ENCODE measurements at places on chromosomes 3 and 15. TPM values are rescaled to one million over a fixed set of nuclear protein-coding genes. Genes with fewer than 3 reads are reported as not detected.

DNA sequence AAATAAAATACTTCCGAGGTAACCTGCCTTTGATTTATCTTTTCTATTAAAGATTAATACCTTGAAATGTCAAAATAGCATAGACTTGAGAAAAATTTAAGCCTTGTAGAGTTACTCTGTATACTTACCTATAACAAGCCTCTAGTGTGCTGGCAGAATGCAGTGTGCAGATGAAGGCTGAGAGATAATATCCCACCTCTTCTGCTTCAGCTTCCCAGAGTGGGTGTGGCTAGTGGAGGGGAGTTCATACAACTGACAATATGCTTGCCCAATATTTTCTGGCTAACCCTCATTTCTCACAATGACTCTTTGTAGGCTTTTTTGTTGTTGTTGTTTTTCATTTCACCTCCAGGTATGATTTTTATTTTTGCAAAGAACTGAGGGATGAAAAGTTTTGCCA lies 15.7 kb upstream of the ZBTB20 start:
- no peak for DNase-seq

DNA sequence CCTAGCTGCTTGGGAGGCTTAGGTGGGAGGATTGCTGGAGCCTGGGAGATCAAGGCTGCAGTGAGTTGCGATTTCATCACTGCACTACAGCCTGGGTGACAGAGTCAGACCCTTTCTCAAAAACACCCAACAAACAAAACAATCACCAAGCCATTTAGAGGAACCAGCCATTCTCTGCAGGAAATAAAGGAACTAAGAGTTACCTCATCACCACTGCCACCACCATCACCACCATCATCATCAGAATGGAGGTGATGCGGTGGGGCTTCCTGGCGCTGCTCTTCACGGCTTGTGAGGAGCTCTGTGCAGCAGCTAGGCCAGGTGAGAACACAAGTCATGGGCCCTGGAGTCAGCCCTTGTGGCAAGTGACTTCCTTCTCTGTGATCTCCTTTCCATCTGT lies 37.7 kb upstream of the KLHL25 start:
- DNase-seq, result peak; percentile 5

GRCh38 chr3:55487381-55488241 lies 505 bp upstream of the WNT5A start:
- DNase-seq, result peak; percentile 65

DNA sequence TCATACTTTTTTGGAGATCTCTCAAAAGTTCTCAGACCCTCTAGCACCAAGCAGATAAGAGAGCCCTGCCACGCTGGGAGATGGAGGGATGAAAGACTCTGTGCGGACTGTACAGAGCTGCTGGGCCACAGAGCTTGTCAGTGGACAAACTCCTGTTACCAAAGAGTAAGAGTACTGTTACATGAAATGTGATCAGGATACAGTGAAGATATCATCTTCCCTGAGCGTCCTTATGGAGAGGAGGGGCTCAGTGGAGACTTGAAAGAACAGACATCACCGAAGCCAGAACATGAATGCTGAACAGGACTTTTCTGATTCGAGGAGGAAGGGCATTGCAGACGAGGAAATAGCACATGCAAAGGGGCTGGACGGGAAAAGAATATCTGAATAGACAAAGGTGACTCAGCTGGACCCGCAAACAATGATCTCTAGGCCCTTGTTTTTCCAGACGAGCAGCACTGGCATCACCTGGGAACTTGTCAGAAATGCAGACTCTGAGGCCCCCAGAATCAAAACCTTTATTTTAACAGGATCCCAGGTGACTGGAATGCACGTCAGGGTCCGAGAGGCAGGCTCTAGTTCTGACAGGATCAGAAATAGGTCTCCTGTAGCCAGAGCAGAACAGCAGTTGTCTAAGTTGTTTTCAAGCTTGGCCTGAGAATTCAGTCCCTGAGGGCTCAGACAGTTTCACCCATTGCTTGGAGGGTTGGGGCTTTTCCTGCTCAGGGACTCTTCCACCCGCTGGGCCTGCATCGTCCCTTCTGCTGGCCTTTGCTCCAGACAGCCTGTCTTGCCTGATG lies 277.9 kb downstream of the RPLP1 start:
- no peak for DNase-seq

GRCh38 chr15:79516155-79516554 lies 84.0 kb downstream of the MINAR1 start:
- no peak for DNase-seq

GRCh38 chr15:42594095-42594494 lies 18.7 kb downstream of the STARD9 start:
- DNase-seq, result no peak

DNA sequence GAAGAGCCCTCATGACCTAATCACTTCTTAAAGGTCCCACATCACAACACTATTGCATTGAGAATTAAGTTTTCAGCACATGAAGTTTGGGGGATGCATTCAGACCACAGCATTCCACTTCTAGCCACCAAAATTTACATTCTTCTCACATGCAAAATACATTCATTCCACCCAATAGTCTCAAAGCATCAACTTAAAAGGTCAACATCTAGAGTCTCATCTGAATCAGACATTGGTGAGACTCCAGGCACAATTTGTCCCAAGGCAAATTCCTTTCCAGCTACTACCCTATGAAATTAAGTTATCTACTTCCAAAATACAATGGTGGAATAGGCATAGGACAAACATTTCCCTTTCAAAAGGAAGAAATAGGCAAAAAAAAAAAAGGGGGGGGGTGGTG lies 64.9 kb downstream of the PLSCR2 start:
- DNase-seq, result no peak

- no peak for DNase-seq
Measured at GRCh38 chr3:55559500-55560423, 72.7 kb upstream of the WNT5A start.

DNA sequence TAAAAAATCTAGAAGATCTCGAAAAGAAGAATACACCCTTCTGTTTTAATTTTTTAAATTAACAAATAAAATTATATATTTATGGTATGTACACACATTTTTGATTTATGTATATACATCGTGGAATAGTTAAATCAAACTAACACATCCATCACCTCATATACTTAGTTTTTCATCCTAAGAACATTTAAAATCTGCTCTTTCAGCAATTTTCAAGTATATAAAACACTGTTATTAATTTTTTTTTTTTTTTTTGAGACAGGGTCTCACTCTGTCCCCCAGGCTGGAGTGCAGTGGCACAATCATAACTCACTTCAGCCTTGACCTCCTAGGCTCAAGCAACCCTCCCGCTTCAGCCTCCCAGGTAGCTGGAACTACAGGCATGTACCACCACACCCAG lies 32.8 kb upstream of the ACAP2 start:
- DNase-seq, result no peak

- no peak for DNase-seq
Measured at GRCh38 chr3:11818033-11818432, 28.7 kb downstream of the TAMM41 start.

DNA sequence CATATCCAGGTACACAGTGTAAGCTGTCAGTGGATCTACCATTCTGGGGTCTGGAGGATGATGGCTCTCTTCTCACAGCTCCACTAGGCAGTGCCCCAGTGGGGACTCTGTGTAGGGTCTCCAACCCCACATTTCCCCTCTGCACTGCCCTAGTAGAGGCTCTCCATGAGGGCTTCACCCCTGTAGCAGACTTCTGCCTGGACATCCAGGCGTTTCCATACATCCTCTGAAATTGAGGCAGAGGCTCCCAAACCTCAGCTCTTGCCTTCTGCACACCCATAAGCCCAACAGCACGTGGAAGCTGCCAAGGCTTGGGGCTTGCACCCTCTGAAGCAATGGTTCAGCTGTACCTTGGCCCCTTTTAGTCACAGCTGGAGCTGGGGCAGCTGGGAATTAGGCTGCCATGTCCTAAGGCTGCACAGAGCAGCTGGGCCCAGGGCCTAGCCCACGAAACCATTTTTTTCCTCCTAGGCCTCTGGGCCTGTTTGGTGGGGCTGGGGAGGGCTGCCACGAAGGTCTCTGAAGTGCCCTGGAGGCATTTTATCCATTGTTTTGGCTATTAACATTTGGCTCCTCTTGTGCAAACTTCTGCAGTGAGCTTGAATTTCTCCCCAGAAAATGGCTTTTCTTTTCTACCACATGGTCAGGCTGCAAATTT lies 65.5 kb upstream of the FILIP1L start:
- DNase-seq, result no peak

- no peak for DNase-seq
Measured at GRCh38 chr15:34889476-34889875, 80.1 kb downstream of the AQR start.

DNA sequence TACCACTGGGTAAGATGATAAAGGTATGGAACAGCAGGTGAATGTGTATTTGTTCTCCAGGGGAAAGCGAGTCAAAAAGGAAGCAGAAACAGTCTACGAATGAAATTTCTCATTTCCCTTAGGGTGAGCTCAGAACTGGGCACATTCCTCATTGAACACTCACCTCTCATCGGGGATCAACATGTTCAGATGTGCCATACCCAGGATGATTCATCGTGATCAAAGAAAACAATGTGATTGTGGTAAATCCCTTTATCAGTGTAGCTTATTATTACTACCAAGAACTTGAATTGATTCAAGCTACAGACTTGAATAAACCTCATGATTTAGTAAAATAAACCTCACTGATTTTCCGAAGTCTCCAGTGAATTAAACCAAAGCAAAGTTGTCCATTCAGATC lies 72.1 kb downstream of the GJD2 start:
- no peak for DNase-seq

DNA sequence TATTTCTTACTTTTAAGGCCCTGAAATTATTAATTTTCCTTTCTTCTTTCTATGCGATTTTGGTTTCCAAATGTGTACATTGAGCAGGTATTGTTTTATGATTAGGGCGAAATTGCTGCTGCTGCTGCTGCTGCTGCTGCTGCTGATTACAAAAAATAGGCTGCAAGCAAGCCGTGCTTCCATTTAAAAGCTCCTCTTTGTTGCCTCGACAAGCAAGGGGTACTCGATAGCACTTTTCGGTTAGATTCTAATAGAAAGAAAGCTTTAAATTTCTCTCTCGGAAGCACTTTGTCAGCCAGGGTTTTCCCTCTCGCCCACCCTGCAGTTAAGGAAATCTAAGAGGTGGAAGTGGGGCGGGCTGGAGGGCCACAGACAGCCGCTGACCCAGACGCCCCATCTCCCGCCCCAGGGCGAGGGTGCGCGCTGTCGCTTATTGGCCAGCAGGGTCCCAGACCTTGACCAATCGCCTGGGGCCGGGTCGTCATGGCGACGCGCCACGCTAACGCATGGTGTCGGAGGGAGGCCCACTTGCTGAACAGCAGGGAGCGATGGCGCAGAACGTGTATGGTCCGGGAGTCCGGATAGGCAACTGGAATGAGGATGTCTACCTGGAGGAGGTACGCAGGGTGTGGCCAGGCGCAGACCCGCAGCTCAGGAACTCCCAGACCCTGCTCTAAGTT lies at the start of gene CFAP161:
TSS of gene CFAP161 (plus strand) at position 489 of the 680 bp plus-strand sequence. CDS start at position 549, 60 bp downstream.
- DNase-seq, result peak; percentile 95

DNA sequence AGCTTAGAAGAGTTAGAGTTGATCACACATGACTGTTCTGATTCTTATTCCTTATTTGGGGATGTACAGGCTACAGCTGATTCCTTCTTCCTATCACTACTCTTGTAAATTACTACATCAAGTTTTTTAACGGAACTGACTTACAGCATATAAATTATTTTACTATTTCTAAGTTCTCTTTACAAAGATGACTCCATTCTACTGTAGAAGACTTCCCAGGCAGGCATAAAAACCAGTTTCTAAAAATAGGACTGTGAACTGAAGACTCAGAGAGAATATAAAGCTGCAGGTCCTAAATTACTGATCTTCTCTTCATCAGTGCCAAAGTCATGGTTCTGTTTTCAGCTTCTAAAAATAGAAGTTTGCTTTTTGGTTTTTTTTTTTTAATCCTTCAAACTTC lies 38.9 kb downstream of the ANO10 start:
- DNase-seq, result no peak

DNA sequence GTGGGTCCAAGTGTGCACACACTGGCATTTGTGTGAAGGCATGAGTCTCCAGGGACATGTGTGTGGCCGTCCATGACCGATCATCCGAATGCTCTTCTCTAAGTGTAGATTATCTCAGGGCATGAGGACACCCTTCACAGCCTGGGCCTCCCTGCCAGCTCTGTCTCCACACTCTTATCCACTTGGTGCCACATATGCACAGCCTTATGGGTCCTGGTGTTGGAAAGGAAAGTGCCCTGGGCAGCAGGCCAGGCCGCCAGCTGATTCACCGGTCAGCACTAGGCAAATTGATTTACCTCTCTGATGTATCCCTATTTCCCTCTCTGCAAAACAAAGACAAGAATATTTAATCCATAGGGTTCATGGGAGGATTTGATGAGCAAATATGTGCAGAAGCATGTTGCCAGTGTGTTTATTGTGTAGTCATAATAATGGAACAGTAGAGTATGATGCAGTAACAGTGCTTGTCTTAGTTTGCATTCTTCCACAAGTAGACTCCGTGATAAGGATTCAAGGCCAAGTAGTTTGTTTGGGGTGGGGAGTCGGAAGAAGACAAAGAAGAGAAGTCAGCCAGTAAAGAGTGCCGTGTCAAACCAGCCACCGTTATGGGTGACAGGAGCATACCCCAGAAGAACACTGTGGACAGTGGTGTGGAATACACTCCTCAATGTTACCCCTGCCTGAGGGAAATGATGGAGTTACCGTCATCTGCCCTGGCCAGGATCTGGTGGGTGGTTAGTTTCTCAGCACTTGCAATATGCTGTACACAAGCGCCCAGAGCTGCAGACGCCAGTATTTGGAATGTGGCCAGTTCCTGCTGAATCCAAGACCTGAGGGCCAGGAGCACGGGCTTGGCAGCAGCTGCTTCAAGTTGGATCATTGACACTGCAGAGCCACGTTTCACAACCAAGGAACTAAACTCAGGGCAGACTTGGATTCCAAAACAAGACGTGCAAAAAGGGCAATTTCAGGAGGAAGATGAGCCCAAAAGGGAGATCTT lies 85.1 kb downstream of the MTHFS start:
- DNase-seq, result peak; percentile 93

GRCh38 chr15:87498560-87498959 lies 758.0 kb downstream of the NTRK3 start:
- no peak for DNase-seq

The CPLX3 gene
- 3.6 TPM for polyA plus RNA-seq

The CCNDBP1 gene
- polyA plus RNA-seq, result 60.5 TPM

The TFRC gene
- 38.6 TPM for polyA plus RNA-seq

The ADPGK gene
- 39.1 TPM for polyA plus RNA-seq

The CXCR6 gene
- polyA plus RNA-seq, result 2.1 TPM

The GPR149 gene
- 0.61 TPM for polyA plus RNA-seq

The HRG gene
- polyA plus RNA-seq, result 0.16 TPM
